ENCODE measurements at places on chromosomes 2 and 18.

DNA sequence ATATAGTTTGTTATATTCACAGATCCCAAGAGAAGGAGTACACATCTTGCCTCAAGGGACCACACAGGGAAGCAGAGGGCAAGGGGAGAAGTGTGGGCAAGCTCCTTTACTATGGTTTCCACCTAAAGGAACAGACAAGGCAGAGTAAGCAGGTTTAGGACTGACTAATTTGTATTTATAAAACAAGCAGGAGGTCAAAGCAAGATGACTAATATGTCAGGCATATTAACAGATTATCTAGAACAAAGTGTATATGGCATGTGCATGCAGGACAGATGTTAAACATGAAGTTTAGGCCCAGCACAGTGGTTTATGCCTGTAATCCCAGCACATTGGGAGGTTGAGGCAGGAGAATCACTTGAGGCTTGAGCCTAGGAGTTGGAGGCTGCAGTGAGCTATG is 3.7 kb upstream of the LRP2 start:
- no peak for DNase-seq

DNA sequence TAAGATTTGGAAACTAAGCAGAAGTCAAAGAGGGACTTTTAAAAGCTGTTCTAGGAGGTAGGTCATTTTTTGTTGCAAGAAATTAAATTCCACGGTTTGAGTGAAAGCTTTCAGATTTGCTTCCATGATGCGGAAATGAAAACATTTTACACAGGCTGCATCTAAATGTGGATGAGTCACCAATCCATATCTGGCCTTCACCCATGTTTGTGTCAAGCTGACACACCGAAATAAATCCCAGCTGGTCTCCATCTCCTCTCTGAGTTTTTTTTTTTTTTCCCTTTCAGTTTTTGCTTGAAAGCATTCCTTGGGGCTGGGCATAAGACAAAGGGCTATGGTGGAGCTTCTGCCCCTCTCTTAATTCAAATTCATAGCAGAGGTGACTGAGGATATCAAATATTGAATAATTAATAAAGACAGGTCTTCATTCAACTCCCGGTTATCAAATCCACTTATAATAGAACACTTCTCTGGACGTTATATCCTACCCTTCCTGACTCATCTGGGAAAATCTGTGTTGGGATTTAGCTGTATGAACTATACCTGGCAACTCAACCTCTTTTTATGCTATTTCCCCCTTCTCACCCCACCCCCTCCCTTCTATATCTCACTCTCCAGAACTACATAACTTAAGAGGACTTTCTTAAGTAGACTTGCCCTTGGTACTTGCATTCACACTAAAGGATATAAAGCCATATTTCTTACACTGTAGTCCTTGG is 558.3 kb upstream of the GCFC2 start:
- DNase-seq: no peak

DNA sequence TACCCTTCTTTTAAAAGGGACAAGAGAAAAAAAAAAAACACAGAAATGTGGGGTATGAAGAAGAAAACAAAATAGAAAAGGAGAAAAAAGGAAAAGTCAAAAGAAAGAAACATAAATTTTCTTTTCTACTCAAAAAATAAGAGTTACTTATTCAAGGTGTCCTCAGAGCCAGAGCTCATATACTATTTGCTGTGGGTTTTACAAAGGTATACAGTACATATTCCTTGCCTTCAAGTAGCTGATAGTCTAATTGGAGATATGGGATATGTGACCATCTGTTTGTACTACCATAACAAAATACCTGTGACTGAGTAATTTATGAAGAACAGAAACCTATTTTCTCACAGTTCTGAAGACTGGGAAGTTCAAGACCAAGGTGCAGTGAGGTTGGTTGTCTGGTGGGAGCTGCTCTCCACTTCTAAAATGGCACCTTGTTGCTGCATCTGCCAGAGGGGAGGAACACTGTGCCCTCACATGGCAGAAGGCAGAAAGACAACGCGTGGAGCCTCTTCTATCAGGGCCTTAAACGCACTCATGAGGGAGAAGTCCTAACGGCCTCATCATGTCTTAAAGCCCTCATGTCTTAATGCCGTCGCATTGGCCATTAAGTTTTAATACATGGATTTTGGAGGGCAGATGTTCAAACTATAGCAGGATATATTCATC is 33.9 kb downstream of the NBAS start:
- DNase-seq: no peak

- no peak for DNase-seq
Measured at GRCh38 chr2:209451209-209451834, 27.5 kb downstream of the MAP2 start.

DNA sequence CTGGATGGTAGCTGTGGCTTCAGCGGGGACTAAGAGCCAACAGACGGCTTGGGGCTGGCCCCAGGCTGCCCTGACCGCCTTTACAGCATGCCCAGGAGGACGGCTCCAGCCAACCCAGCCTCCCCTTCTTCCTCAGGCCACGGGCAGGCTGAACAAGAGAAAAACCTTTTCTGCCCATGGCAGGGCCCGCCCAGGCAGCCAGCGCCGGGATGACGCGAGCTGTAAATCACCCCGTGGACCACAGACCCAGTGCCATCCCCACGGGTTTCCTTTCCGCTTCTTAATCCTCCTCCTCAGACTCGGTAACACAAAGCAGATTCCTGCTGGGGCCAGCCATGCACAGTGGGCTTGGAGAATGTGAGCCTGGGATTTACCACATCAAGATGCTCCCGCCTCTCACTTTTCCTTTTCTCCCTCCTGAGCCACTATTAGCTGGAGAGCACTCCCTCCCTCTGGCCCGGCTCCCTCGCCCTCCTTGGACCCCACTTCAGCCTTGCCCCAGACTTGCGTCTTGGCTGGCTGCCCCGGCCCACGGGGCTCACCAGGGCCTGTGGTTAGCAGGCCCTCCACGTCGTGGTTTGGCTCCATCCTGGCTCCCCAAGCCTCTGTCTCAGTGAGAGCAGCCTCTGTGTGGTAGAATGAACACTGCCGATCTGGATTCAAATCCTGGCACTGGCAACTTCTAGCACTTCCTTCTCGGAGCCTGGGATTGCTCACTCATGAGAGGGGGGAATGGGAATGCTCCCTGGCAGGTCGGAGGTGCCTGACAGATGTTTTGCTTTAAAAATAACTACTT is 31.4 kb downstream of the ATOH8 start:
- peak; percentile 93 for DNase-seq

DNA sequence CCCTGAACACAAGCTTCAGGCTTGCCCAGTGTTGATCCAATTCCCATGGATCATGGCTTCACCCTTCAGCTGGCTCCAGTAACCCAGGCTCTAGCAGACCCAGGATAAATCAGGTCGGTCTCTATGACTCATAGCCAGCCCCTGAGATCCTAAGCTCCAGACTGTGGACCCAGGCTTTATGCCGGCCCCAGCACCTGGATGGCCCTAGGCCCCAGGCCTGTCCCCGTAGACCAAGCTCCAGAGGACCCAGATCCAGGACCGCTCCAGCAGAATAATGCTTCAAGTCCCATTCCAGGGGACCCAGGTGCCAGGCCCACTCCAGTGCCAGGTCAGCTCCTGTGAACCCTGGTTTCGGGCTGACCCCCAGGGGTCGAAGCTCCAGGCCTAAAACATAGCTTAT is 1589.9 kb upstream of the DDX18 start:
- DNase-seq: no peak

GRCh38 chr2:29449499-29449898 is 334.3 kb downstream of the CLIP4 start:
- DNase-seq: no peak
